Activated CD8-positive, alpha-beta T cell treated with anti-CD3 and anti-CD28 coated beads for 36 hours (primary cell): ENCODE measurements at places on chromosomes 3 and 15.

GRCh38 chr3:31735667-31736066 is 202.9 kb downstream of the STT3B start:
- no peak for DNase-seq

DNA sequence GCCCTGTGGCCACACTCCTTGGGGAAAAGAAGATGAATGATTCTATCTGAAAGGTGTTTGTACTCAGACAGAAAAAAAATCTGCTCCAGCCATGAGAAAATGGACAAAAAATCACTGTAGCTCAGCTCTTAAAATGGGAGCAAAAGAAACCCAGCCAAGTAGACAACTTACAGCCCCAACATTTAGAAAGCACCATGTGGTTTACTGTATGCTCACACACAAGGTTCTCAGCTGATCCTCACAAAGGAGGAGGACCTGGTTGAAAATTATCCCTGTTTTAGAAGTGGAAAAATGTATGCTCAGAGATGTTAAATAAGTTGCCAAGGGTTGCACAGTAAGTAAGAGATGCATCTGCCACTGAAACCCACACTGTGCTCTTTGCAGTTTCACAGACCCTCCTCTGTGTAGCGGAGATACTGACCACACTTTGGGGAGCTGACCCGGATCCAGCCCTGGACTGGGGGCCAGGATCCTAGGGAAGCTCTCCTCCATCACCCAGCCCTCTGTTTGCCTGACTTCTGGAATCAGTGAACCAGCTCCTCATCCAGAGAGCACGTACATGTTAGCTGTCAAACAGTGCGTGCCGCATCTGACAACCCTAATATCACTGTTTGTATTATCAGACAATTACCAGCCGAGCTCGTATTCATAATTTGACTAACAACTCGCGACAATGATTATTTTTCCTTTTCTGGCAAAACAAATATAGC is 32.7 kb upstream of the TPRG1 start:
- DNase-seq, result no peak

DNA sequence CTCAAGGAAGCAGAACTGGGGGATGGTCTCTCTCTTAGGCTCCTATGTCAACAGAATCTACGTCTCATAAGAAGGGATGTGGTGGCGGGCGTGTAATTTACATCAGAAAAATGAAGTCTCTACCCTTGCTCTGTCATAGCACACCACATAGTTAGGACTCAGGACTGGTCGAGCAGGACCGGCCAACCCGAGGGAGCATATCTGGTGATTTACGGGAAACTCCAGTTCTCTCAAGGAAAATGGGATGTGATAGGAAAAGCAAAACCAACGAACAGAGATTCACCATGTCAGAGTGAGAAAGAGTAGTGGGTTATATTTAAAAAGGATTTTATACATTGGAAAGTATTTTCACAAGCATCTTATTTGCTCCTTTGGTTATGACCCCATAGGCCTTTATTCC is 54.7 kb downstream of the IGF2BP2 start:
- no peak for DNase-seq

GRCh38 chr3:181006541-181006940 is 17.0 kb upstream of the DNAJC19 start:
- no peak for DNase-seq

GRCh38 chr3:71991046-71991445 is 206.1 kb upstream of the PROK2 start:
- DNase-seq, result no peak
